Activated T-helper 1 cell treated with anti-CD3 and anti-CD28 coated beads, Interleukin-2, amount 50 U/mL, for 16 hours (primary cell): ENCODE measurements at places on chromosomes 7 and 10.

- no peak for DNase-seq
Observed at GRCh38 chr7:71484380-71484779, 352.4 kb downstream of the GALNT17 start.

- DNase-seq = no peak
Observed at GRCh38 chr10:101292194-101293006, 61.6 kb upstream of the BTRC start.

DNA sequence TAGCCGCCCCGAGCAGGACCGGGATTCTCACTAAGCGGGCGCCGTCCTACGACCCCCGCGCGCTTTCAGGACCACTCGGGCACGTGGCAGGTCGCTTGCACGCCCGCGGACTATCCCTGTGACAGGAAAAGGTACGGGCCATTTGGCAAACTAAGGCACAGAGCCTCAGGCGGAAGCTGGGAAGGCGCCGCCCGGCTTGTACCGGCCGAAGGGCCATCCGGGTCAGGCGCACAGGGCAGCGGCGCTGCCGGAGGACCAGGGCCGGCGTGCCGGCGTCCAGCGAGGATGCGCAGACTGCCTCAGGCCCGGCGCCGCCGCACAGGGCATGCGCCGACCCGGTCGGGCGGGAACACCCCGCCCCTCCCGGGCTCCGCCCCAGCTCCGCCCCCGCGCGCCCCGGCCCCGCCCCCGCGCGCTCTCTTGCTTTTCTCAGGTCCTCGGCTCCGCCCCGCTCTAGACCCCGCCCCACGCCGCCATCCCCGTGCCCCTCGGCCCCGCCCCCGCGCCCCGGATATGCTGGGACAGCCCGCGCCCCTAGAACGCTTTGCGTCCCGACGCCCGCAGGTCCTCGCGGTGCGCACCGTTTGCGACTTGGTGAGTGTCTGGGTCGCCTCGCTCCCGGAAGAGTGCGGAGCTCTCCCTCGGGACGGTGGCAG is at the start of gene MGMT:
Gene MGMT, plus strand, starts transcription at position 539 of the 656 bp plus-strand sequence.
- DNase-seq = peak; percentile 99

- DNase-seq = no peak
Observed at GRCh38 chr7:141466151-141466904, 84.9 kb upstream of the AGK start.

- no peak for DNase-seq
Observed at GRCh38 chr10:131485732-131486131, 174.2 kb upstream of the TCERG1L start.
